Ascending aorta (tissue), 2 donors: ENCODE measurements at places on chromosomes 3 and 15. TPM values are rescaled to one million over a fixed set of nuclear protein-coding genes. Genes with fewer than 3 reads are reported as not detected.
A peak's percentile ranks its signal among the peaks of the same experiment; 100 is the strongest.

AADACL2 gene
- total RNA-seq: not detected

CPLX3 gene
- total RNA-seq: not detected

TEX264 gene
- 69.1 TPM for total RNA-seq

ADAMTS7 gene
- total RNA-seq: 33.3 TPM

MAP3K13 gene
- total RNA-seq: 21.9 TPM

CILP gene
- total RNA-seq: 1.8 TPM

TGM4 gene
- not detected for total RNA-seq

- peak overlapping the region; percentile 10 for H3K27ac ChIP-seq
- H3K27me3 ChIP-seq: no peaks in the 10 kb centered on the region
- H3K4me3 ChIP-seq: no peak overlapping the region
- no peak for DNase-seq
- H3K4me1 ChIP-seq: no peaks in the 10 kb centered on the region
Observed at GRCh38 chr15:73709686-73710085, 25.5 kb downstream of the CD276 start.

DNA sequence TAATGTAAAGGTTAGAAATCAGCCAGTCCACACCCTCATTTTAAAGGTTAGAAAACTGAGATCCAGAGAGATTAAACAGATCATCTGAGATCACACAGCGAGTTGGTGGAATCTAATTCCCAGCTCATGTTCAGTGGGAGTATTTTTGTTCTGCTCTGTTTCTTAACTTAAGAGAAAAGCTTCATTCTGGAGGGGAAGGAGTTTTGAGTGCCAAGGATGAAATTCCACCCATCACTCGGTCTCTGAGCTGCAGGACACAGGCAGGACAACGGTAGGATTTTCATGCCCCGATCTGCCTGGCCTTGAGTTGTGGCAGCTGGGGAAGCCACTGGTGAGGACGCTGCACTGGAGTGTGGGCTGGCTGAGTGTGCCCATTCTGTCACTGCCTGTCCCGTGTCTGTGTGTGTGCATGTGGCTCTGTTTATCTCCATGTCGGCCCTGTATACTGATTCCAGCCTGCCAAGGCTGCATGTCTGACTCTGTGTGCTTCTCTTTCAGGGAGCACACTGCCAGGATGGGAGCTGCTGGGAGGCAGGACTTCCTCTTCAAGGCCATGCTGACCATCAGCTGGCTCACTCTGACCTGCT, 94.3 kb downstream of the CEMIP start:
- no peak overlapping the region for H3K4me3 ChIP-seq
- no peaks in the 10 kb centered on the region for H3K36me3 ChIP-seq
- H3K4me1 ChIP-seq: no peaks in the 10 kb centered on the region

DNA sequence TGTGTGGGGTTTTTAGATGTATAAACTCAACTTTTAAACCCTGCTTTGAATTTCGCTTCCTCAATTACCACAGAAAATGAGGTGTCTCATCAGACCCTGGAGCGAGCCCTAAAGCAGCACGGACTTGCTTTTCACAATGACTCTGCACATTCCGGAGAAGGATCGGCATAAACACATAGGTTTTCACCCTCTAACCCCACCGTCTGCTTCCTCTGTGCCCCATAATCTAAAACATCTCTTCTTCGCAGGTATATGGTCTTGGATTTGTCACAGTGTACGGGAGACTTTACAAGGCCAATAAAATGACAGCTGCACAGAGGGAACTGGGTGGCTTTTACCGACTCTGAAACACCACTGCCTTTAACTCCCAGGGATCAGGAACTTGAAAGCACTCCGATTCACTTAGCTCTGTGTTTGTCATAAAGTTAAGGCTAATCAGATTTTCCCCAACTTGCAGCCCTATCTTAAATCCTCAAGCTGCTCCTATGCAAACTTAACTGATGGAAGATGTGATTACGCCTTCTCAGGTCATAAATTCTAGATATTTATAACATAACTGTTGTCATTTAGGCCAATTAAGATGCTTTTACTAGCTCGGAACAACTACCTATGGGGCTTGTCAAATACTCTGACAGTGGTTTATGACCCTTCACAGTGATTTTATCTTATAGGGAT, 133.4 kb upstream of the WNT5A start:
- no peak overlapping the region for H3K27ac ChIP-seq
- no peaks in the 10 kb centered on the region for H3K4me1 ChIP-seq

GRCh38 chr3:130374033-130374432, 28.6 kb downstream of the COL6A5 start:
- H3K4me1 ChIP-seq: no peaks in the 10 kb centered on the region
- H3K36me3 ChIP-seq: no peaks in the 10 kb centered on the region
- no peaks in the 10 kb centered on the region for H3K27me3 ChIP-seq
- no peak overlapping the region for H3K27ac ChIP-seq

DNA sequence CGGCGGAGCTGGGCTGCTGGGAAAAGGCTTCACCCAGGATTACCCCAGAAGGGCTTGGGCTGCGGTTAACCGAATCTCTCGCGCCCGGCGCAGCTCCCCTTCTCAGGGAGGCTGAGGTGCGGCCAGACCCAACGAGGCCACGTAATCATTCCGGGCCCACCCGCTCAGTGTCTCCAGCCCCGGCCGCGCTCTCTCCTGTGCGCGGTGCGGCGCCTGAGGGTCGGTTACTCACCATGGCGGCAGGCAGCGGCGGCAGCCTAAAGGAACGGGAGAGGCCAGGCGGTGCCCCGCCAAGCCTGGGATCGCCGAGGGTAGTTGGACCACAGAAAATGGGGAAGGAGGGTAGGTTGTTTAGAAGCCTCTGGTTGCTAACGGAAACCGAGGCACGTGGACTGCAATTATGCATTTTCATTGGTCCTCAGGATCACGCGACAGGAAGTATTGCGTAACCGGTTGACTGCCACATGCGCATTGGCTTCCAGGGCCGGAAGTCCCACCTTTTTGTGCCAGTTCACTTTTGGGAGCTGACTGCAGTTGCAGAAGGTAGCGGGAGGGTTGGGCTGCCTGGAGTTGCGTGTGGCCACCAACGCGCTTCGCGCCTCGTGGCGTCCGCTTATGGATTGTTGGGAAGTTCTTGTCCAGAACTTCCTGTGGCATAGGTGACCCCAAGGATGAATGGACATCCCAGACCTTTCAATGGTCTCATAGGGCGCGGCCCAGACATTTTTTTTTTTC, at the start of gene LZTFL1:
TSS of gene LZTFL1 (minus strand) at position 363 of the 735 bp plus-strand sequence. CDS start at position 235, 128 bp downstream.
- peak within 1 kb of the TSS; percentile 16 for H3K27ac ChIP-seq
- no peaks in the 10 kb centered on the region for H3K36me3 ChIP-seq
- no peaks in the 10 kb centered on the region for H3K27me3 ChIP-seq
- H3K4me1 ChIP-seq: no peaks in the 10 kb centered on the region
- DNase-seq: peak; percentile 78

DNA sequence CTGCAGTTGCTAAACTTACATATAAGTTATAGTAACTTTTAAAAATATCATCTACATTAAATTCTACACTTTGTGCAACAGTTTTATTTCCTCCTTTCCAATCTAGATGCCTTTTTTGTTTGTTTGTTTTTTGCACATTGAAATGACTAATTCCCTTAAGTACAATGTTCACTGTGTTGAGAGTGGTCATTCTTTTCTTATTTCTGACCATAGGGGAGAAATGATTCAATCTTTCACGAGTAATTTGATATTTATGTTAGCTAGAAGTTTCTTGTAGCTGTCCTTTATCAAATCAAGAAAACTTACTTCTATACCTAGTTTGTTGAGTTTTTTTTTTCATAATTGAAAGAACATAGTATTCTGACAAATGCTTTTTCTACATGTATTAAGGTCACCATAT, 85.0 kb upstream of the CBLB start:
- H3K27me3 ChIP-seq: no peaks in the 10 kb centered on the region
- H3K4me3 ChIP-seq: no peak overlapping the region
- DNase-seq: no peak

DNA sequence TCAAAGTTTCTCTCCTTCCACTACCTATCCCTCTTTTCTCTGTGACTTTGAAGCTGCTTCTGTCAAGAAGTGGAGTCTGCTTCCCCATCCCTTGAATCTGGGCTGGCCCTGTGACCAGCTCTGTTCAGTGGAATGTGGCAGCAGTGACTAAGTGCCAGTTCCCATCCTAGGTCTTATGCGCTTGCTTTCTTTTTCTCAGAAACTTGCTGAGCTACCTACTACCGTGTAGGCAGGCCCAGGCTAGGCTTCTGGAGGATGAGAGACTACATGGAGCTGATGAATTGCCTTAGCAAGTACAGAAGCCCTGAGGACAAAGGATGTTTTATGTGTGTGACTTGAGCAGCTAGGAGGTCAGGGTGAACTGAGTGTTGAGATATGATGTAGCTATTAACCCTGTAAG, 123.2 kb downstream of the PDCD6IP start:
- H3K27ac ChIP-seq: no peak overlapping the region
- H3K4me3 ChIP-seq: no peak overlapping the region
- H3K27me3 ChIP-seq: no peaks in the 10 kb centered on the region
- H3K36me3 ChIP-seq: no peaks in the 10 kb centered on the region
- no peaks in the 10 kb centered on the region for H3K4me1 ChIP-seq
- DNase-seq: no peak

DNA sequence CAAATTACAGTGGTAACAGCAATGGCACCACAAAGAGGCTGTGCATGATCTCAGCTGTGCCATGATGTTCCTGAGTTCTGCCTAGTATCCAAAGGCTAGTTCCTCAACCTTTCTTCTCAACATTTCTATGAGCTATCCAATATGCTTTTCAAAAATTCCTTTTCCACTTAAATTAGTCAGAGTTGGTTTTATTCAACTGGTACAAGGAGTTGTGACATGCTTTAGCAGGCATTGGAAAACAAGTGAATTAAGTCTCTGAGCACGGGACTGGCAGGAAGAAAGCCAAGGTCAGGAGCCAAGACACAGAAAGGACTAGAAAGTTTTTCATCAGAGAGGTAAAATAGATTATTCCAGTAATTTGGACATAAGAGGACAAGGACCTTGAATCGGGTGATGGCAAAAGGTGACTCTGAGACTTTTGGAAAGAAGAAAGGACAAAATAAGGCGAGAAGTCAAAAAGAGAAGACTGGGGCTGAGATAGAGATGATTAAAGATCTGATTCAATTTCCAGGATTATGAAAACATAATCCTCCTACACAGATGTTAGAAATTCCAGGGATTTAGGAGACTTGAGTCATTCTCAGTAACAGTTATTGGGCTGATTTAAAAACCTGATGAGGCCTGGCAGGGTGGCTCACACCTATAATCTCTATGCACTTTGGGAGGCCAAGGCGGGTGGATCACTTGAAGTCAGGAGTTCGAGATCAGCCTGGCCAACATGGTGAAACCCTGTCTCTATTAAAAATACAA, 36.1 kb downstream of the PBRM1 start:
- no peak overlapping the region for H3K27ac ChIP-seq
- H3K27me3 ChIP-seq: no peaks in the 10 kb centered on the region
- no peak overlapping the region for H3K4me3 ChIP-seq
- H3K36me3 ChIP-seq: peaks cover 57% of the 10 kb centered on the region
- DNase-seq: no peak

GRCh38 chr3:98901119-98901391, 440 bp downstream of the DCBLD2 start:
- H3K36me3 ChIP-seq: no peaks in the 10 kb centered on the region
- peak; percentile 76 for DNase-seq
- H3K4me1 ChIP-seq: no peaks in the 10 kb centered on the region
- no peaks in the 10 kb centered on the region for H3K27me3 ChIP-seq
- peak overlapping the region; percentile 95 for H3K27ac ChIP-seq

- no peaks in the 10 kb centered on the region for H3K4me1 ChIP-seq
- H3K4me3 ChIP-seq: no peak overlapping the region
- no peak for DNase-seq
- H3K27me3 ChIP-seq: no peaks in the 10 kb centered on the region
- no peaks in the 10 kb centered on the region for H3K36me3 ChIP-seq
- no peak overlapping the region for H3K27ac ChIP-seq
Observed at GRCh38 chr15:46589088-46589487, 954.3 kb downstream of the SQOR start.

- no peak overlapping the region for H3K27ac ChIP-seq
- DNase-seq: no peak
- H3K36me3 ChIP-seq: no peaks in the 10 kb centered on the region
- no peak overlapping the region for H3K4me3 ChIP-seq
- H3K27me3 ChIP-seq: no peaks in the 10 kb centered on the region
Observed at GRCh38 chr3:143720381-143720780, 127.9 kb downstream of the SLC9A9 start.
